ENCODE measurements at places on chromosomes 6 and 20.

DNA sequence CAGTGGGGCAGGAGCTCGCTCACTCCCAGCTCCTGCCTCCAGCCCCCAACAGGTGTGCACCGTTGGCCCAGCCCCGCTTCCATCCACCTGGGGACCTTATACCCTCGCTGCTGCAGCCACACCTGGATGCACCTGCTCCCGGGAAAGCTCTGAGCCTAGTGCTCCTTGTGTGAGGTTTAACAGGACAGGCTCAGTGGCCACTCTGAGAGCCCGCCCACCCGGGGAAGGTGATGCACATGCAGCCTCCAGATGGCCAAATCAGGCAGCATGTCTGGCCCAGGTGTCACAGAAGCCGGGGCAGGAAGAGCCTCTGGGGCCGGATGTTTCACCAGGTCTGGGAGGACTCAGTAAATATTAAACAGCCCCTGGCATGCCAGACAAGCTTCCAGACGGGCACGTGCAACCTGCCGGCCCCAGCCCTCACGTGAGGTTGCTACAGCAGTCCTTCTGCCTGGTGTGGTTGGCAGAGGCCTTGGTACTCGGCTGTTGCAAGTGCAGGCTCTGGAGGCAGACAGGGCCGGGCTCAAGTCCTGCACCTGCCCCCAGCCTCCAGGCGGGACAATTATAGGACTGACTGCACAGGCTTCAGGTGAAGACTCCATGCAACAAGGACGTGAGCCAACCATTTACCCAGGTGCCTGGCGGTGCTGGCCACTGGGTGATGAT lies 66.9 kb downstream of the RIPOR3 start:
- no peak for DNase-seq

DNA sequence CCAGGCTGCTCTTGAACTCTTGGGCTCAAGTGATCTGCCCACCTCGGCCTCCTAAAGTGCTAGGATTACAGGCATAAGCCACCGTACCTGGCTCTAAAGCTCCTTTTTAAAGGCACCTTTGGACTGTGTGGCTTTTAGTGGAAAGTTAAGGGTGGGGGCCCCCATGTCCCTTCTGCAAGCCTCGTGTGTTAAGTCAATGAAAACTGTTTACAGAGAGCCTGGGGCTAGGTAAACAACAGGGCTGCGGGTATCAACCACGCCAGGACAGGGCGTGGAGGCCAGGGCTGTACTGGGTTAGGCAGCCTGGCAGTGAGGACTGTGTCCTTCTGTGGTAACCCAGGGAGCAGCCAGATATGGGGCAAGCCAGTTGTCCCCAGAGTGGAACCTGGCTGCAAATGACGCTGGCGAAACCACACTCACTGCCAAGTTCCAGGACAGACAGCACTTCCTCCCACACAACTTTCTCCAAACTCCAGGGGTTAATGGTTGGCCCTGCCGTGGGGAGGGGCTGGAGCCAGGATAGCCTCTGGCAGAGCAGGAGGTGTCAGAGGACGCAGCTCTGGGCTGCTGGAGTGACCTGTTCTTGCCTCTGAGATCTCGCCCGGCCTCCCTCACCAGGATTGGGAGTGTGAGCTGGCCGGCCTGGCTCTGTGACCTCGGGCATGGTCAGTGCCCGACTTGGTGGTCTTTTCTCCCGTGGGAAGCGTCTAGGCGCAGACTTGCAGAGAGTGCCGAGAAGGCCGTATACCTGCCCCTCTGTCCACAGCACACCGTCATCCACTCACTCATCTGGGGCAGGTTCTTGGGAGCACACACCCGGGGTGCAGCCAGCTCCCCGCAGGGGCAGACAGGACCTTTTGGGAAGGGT lies 3.2 kb downstream of the SLC17A9 start:
- DNase-seq, result no peak

DNA sequence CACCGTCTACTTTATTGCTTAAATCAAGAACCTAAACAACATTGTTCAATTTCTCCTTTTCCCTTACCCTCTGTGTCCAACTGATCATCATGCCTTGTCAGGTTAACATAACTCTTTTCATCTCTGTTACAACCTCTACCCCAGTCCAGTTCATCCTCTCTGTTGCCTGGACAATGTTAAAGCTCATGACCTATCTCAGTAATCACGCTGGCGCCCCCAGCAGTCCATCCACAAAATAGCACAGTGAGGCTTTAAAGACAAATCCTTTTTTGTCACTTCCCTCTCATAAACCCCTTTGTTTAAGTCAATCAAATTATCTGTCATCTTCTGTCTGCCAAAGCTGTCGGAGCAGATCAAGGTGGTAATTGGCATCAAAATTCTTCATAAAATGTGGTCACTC lies 140.1 kb downstream of the QKI start:
- DNase-seq, result peak; percentile 58

DNA sequence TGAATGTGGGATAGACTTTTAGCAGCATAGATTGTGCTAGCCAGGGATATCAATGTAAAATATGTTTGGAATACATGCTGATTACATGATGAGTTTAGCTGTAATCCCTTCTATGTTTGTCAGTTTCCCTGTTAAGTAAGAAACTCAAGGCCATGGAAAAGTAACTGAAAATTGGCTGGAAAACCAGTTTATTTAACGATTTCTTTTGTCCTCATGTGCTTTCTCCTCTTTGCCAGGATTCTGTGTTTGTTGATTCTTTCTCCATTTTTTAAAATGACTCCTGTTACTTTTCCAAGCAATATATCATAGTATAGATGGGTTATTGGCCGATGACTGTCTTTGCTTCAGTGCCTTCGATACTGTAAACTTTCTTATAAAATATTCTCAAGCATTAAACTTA lies 87.5 kb downstream of the SAMD5 start:
- no peak for DNase-seq

GRCh38 chr20:20233041-20233514 lies 134.8 kb upstream of the INSM1 start:
- DNase-seq, result no peak

DNA sequence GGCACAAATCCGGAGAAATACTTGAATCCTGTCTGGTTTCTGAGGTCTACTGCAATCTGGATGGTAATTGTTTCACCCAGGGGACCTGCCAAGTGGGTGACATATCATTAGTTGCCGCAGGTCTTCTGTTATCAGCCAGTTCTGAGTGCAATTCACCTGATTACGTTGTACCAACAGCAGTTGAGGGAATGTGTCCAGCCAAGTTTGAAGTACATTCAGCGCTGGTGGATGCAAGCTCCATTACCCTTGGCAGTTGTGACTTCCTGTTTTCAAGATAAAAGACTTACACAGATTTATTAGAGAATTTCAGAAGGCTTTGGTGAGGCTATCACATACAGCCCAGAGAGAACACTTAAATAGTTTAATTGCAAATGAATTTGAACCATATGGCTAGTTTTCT lies 42.8 kb downstream of the FNDC1 start:
- no peak for DNase-seq

DNA sequence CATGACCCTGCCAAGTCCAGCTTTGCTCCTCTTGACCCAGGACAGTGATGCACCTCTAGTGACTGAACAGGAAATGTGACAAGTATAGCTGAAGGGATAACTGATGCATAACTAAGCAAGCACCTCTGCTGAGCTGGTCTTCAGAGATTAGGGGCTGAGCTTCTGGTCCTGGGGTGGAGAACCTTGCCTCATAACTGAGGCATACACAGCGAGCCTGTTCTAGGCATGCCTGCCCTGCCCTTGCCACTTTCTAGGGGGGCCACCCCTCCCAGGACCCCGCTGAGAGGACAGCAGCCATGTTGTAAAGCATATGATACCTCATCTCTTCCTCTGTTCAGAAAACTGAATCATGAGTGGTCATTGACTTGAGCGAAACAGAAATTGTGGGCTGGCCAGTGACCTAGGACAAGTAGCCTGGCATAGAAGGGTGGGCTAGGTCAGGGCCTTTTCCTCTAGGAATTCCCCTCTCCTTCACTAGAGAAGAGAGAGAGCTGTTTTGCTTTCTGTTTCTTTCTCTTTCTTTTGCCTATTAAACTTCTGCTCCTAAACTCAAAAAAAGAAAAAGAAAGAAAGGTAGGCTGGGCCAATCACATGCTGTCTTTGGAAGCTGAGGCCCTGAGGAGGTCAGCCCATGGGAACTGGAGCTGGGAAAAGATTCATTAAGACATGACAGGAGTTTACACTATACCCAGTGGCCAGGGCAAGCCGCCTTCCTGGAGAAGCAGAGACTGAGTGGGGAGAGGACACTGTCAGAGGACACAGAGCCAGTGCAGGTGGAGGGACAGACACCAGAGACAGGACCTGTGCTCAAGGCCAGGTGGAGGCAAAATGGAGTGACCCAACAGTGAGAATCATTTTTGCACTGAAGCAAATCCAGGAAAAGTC lies 23.1 kb downstream of the ALDH5A1 start:
- DNase-seq, result no peak

DNA sequence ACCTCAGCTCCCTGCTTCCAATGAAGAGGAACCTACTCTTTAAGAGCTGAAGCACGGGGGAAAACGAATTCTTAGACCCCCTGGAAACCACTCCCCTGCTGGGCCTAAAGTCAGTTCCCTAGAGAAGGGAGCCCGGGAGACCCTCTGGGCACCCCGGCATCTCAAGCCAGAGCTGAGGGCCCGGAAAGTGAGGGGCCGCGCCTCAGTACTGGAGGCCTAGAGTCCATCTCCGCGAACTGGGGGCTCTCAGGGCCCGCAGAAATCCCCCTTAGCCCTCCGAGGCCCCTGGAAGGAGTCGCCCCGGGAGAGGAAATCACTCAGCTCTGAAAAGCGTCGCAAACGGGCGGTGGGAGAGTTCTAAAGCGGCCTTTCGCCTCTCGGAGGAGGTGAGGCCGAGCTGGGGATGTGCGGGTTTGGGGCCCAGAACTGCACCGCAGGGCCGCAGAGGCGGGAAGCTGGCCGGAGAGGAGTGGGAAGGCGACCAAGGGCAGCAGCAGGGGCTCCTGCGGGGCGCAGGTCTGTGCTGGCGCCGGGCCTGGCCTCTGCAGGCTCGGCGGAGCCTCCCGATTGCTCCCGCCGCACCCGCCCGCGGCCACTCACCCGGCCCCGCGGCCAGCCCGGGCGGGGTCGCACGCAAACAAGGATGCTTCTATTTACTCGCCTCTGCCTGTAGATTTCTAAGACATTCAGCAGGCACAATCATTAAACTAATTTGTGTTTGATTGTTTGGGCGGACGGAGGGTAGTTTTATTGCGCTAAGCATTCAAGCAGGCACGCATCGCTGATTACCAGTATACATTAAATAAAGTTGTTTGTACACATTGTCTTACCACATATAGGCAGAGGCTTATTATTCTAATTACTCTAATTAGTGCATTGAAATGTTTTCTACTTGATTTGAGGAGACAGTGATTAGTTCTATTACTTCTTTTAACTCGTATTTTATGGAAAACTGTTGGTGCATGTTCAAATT lies 9.2 kb downstream of the POU3F2 start:
- DNase-seq, result no peak

GRCh38 chr6:30752157-30752927 lies 8.0 kb upstream of the IER3 start:
- no peak for DNase-seq

GRCh38 chr20:57664924-57665588 lies 44.8 kb downstream of the PMEPA1 start:
- DNase-seq, result no peak

GRCh38 chr20:63736893-63737694 lies 630 bp downstream of the LIME1 start:
- peak; percentile 56 for DNase-seq

GRCh38 chr6:35522660-35523658 lies 10.3 kb upstream of the TULP1 start:
- peak; percentile 82 for DNase-seq

DNA sequence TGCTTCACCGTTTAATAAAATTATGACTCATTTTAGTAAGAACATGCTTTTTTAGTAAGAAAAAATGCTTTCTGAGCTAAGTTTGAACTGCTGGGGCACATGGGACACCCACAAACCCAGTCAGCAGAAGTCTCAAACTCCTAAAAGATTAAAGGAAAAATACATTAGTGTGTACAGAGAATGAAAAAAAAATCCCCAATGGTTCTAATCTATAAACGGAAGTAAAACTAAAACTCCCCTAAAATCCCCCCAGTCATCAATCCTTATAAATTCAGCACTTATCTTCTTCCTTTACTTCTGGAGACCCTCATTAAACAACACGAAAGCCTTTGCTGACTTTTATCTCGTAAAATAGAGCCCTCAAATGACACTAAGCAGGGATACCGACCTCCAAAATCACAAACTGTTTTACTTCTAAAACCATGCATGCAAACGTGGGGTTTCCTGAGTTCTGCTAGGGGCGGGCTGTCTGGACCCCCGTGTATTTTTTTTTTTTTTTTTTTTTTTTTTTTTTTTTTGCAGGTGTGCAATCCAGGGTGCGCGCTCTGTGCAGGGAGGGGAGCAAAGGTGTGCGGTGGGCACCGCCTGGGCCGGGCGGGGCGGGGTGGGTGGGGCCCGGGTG lies 1.1 kb upstream of the MYB start:
- peak; percentile 14 for DNase-seq

GRCh38 chr6:123547216-123547978 lies 89.4 kb downstream of the TRDN start:
- no peak for DNase-seq

DNA sequence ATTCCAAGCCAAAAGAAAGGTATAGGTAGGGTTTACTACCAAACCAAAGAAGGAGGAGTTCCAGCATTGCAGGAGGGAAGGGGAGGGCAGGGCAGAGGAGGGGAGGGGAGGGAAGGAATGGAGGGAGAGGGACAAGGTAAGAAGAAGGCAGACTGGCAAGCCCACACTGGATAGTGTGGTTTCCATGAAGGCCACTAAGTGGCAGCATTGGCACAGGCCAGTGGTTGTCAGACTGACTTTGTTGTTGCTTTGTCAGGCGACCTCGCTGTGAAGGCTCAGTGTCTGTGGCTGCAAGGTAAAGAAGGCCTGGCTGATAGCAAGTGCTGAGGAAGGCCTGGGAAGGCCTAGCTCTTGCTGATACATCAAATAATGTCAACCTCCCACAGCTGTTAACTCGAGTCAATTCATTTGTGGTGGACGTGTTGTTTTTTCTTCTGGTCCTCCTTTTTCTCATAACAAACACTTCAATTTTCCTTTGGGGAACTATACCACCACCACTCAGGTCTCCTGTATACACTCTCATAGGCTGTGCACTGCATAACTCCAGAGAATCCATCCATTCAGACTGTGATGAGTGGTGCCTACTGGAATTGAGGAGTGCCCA lies 7.7 kb upstream of the ZNF334 start:
- DNase-seq, result peak; percentile 53

DNA sequence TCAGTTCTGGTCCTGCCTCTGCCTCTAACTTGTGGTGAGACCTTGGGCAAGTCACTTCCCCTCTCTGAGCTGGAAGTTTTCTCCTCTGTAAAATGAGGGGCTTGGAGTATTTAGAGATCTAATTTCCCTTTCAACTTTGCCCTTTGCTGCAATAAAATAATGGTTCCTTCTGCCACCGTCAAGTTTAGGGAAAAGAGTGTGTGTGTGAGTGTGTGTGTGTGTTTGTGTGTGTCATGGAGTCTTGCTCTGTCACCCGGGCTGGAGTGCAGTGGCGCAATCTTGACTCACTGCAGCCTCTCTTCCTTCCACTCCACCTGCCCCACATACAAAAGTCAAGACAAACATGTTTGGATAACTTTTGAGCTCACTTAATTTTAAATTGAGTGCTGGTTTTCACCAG lies 39.2 kb upstream of the PIM1 start:
- DNase-seq, result no peak

DNA sequence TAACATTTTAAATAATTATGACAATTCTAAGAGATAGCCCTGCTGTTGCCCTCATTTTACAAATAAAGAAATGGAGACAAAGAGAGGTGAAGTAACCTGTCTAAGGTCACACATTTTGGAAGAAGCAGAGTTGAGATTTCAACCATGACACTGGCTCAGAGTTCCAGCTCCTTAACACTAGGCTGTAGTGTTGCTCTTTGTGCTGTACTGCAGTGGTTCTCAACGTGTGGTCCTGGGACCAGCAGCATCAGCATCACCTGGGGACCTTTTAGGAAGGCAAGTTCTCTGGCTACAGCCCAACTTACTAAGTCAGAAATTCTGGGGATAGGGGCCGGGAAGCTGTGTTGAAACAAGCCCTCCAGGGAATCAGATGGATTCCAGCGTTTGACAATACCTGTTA lies 62.4 kb upstream of the FERMT1 start:
- no peak for DNase-seq

All from activated naive CD4-positive, alpha-beta T cell treated with Interleukin-2 at 50 U/mL for 16 hours (primary cell).